Activated effector memory CD4-positive, alpha-beta T cell treated with Interleukin-2 at 50 U/mL for 16 hours (primary cell): ENCODE measurements at places on chromosomes 12 and 14.

DNA sequence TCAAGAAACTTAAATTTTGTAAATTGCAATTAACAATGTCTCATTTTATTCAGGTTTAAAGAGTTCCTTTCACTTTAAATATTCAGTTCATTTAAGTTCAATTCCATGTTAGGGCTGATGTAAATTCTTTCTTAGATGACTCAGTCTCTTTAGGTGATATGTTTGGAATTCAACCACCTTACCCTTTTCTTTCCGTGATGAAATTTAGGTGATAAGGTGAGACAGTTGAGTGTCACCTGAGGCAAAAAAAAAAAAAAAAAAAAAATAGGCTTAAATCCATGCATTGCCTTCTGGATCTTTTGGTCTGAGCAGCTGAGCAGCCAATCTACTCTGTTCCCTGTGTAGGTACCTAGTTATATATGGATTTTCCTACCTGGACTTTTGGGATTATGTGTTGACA lies 299.5 kb downstream of the DAD1 start:
- DNase-seq, result no peak

DNA sequence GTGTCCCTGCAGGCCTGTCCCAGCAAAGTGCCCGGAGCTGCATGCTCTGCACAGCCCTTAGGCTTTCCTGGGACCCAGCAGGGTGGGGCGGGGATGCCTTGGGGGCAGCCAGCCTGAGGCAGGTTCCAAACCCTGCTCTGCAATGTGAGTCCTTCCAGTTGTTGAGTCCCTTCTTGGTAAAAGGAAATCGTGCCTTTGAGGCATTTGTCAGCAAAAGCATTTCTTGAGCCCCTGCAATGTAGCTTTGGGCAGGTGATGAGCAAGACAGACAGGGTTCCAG lies 38.1 kb upstream of the TRAF3 start:
- no peak for DNase-seq

DNA sequence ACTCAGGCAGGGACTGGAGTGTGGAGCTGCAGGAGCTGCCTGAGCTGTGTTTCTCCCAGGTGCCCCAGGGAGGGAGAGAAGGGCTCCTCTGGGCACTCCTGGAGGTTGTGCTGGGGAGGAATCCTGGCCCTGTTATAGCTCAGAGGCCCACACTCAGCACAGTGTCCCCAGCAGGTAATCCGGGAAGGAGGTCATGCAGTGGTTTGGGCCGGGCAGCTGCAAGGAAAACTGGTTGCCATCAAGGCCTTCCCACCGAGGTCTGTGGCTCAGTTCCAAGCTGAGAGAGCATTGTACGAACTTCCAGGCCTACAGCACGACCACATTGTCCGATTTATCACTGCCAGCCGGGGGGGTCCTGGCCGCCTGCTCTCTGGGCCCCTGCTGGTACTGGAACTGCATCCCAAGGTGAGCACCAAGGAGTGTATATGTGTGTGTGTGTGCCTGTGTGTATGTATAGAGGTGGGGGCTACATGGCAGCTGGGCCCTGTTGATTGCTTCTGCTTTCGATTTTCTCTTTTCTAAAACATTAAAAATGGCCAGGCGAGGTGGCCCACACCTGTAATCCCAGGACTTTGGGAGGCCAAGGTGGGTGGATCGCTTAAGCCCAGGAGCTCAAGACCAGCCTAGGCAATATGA lies 2.0 kb downstream of the AMHR2 start:
- DNase-seq, result no peak

GRCh38 chr12:24954261-24954660 lies 5.4 kb upstream of the BCAT1 start:
- no peak for DNase-seq

DNA sequence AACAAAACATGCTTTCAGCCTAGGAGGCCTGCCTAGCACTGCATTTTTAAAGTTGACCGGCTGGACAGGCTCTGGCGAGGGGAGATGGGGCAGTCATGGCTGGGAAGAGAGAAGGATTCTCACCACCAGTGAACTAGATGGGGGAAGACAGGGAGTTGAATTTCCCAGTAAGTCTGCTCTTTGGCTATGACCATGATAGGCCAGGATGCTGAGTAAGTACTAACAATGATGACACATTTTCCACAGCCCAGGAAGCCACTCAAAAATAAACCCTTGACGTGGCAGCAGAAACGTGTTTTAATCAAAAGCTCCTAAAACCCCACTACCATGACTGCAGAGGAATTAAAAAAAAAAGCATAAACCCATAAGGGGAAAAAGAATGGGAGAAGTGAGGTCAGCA lies 19.0 kb downstream of the KCTD10 start:
- no peak for DNase-seq

- DNase-seq, result no peak
These were observed 75.5 kb downstream of the ACADS start for GRCh38 chr12:120801146-120801545.

- DNase-seq, result no peak
These were observed 7.7 kb downstream of the JDP2 start for GRCh38 chr14:75435473-75435872.

- DNase-seq, result no peak
These were observed 28.8 kb downstream of the VPS37B start for GRCh38 chr12:122866950-122867607.

- DNase-seq, result no peak
These were observed 48.5 kb upstream of the RIMBP2 start for GRCh38 chr12:130764475-130765185.

DNA sequence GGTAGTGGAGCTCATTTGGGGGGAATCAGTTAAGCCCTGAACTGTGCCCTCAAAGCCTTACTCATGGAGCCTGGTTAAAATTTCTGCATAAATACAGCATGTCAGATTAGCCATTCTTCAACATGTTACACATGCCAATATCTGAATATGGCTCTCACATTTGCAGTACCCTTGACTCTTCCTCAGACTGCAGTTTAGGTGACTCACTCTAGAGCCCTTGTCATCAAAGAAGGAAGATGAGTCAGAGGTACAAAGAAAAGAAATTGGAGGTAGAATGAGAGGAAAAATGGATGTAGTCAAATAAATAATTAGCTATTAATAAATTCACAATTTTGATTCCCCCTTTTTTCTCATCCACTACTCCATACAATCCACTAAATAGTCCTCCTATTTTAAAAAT lies 23.6 kb upstream of the OR4K2 start:
- no peak for DNase-seq

GRCh38 chr12:125440399-125440798 lies 375.2 kb downstream of the AACS start:
- no peak for DNase-seq

DNA sequence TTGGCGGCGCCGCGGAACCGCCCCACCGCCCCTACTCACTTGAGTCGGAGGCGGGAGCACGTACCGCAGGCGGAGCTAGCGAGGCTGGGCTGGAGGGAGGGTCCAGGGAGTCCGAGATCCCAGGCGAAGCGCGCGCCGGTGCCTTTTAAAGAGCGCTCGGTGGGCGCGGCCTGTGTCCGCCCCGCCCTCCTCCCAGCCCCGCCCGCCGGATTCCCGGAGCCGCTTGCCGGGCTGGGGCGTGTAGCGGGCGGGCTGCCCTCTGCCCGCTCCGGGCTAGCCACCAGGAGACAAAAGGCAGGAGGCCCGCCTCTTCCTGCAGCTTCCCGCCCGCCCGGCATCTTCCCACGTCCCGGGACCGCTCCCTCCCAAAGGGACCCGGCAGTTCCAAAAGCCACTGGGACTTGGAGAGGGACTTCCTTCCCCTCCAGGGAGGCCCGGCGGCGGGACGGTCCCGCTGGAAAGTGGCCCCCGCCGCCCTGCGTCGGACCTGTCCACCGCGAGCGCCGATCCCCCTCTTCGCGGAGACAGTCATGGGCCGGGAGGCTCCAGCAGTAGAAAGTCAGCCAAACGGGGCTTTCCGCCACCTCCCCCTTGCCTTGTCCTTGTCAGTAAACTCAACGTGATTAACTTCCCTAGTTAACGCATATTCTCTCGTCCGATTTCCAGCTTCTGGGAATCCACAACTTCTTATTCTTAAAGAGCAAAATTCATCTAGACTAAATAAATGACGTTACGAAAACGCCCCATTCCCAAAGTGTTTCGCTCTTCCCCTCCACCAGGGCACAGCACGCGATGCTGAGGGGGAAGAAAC lies at the start of gene CSRP2:
Gene CSRP2, minus strand, starts transcription at position 121 of the 811 bp plus-strand sequence. CDS start 12,759 bp downstream, outside the sequence.
- DNase-seq, result peak; percentile 30

DNA sequence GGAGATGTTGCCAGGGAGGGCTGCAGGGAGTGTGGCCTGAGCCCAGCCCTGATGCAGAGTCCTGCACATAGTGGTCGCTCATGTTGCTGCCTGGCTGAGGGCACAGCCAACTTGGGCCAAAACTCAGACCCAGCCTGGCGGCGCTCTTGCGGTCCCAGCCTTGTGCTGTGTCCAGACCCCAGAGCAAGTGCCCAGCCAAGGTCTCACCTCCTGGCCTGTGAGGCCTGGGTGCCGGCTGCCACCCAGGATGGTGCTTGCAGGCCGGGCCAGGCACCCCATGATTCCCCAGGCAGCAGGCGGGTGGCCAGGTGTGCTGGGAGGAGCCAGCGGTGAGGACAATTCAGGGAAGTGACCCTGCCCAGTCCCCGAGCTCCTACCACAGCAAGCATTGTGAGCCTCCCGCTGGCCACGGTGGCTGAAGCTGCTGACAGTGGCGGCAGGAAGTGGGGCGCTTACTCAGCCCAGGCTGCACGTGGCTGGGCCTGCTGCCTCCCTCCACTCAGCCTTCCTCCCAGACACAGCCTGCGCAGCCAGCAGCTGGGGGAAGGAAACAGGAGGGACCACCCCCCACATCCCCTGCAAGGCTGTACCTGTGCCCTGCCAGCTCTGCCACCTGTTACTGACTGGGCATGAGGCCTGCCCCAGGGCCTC lies 17.7 kb upstream of the PGF start:
- DNase-seq, result no peak

- no peak for DNase-seq
These were observed 223.3 kb downstream of the RGS6 start for GRCh38 chr14:72155379-72155993.

GRCh38 chr12:12336049-12336411 lies 14.0 kb downstream of the MANSC1 start:
- no peak for DNase-seq

DNA sequence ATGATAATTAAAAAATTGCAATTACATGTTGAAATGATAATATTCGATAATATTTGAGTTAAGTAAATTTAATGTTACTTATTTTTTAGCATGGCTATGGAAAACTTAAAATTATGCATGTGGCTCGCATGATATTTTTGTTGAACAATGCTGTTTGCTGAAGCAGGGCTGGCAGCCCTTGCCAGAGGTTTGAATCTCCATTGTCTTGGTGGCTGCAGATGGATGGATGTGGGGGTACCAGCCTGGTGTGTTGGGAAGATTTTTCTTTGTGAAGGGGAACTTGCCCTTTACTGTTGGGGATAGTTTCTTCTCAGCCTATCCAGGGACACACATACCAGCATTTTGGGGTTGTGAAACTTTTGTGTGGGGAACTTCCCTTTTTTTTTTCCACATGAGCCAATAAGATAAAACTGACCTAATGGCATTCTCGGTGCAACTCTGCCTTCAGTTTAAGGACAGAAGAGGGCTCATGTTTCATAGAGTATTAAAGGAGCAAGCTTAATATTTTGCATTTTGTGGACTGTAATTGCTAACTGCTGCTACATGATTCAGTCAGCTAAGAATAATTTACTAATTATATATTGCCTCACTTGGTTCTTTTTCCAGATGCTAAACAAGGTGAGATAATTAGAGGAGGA lies 8.8 kb downstream of the RASSF3 start:
- no peak for DNase-seq

GRCh38 chr14:41663473-41663850 lies 56.8 kb downstream of the LRFN5 start:
- DNase-seq, result no peak

- no peak for DNase-seq
These were observed 432.6 kb downstream of the LRIG3 start for GRCh38 chr12:58487678-58488161.

DNA sequence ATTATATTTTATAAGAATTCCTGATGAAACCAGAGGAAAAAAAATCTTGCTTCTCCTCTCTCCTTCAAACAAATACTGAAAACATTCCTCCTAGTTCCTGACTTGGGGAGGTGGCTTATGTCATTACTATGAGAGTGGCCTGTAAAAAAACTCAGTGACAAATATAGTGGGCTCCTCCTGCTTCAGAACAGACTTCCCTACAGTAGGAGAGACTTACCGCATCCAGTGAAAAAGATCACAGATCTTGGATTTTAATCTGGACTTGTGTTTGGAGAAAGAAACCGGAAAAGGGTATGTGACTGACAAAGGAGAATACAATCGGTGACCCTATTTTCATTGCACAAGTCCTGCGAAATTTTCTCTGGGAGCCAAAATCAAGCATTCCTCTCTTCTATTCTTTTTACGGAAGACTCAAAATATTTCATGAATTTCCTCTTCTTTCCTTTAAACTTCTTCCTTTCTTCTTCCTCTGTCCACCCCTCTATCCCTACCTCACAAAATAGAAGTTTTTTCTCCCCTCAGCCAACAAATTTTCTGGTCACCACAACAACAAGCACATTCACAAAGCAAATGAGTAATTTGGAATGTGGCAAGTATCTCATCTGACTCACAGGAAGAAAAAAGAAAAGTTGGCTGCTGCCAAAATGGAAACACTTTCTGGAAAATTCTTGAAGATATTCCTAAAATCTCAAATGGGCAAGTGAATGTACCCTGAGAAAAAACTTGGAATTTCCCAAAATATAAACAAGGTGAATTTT lies 185.1 kb upstream of the CDKN3 start:
- no peak for DNase-seq

- no peak for DNase-seq
These were observed 5.0 kb upstream of the TDG start for GRCh38 chr12:103960616-103961227.

DNA sequence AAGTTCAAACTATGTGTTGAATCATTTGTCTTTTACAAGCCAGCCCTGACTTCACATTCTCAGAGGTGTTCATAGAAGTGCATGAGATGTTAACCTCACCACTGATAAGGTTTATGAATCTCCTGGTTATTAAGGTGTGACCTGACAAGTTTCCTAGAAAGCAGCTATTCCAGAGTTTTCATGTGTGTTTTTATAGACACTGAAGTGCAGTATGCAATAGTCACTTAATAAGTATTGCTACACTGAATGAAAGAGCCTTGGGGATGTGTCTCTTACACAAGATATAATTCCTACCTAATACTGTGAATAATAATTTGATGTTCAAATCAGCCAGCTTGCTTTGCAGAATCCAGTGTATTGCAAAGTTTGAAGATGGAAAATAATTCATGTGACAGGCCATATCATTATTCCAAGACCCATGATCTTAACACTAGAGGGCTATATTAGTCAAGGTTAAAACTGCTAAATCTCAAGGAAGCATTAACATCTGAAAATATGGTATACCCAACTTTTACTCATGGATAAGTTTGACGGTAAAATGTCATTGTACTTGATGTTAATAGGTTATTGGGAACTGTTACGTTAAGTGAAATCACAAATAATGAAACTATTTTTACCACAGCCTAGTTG lies 13.0 kb downstream of the SLC25A3 start:
- no peak for DNase-seq
